ENCODE measurements at places on chromosomes 12 and 14. TPM values are rescaled to one million over a fixed set of nuclear protein-coding genes. Genes with fewer than 3 reads are reported as not detected.

DNA sequence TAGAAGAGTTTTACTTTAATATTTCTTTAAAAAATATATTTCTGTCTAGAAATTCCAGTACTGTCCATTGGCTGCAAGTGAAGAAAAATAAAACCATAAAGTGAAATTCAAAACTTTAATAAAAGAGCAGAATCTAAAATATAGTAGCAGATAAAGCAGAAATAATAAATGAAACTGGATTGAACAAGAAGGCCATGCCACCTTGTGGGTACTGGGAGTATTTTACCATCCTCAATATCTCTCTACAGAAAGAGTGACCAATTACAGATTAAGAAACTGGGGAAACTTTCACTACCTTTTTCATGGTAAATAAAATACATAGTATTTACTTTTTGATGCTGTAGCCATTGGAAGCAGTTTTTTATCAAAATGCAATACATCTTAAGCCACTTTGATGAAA lies 220.5 kb downstream of the BCAT1 start:
- no peak for DNase-seq
- no peak overlapping the region for H3K4me3 ChIP-seq
- H3K27ac ChIP-seq = no peak overlapping the region
- H3K27me3 ChIP-seq = no peaks in the 10 kb centered on the region
- no peaks in the 10 kb centered on the region for H3K4me1 ChIP-seq

DNA sequence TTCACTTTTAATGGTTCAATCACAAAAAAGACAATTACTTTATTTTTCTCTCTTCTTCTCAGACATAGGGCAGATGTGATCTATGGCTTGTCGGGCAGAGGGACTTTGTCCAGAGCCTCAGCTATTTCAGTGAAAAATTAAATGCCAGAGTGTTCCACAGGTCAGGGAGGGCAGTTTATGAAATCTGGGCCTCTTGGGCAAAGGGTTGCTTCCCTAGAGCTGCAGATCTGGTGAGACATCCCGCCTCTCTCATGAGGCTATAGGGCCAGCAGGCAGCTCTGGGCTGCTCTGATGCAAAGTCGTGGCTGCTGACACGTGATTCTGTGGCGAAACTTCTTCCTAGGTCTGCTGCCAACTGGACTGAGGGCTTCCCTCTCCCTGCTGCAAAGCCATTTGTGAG lies 6.0 kb downstream of the CLMN start:
- no peak overlapping the region for H3K27ac ChIP-seq
- H3K27me3 ChIP-seq = no peaks in the 10 kb centered on the region
- peaks cover 12% of the 10 kb centered on the region for H3K4me1 ChIP-seq
- H3K36me3 ChIP-seq = no peaks in the 10 kb centered on the region

DNA sequence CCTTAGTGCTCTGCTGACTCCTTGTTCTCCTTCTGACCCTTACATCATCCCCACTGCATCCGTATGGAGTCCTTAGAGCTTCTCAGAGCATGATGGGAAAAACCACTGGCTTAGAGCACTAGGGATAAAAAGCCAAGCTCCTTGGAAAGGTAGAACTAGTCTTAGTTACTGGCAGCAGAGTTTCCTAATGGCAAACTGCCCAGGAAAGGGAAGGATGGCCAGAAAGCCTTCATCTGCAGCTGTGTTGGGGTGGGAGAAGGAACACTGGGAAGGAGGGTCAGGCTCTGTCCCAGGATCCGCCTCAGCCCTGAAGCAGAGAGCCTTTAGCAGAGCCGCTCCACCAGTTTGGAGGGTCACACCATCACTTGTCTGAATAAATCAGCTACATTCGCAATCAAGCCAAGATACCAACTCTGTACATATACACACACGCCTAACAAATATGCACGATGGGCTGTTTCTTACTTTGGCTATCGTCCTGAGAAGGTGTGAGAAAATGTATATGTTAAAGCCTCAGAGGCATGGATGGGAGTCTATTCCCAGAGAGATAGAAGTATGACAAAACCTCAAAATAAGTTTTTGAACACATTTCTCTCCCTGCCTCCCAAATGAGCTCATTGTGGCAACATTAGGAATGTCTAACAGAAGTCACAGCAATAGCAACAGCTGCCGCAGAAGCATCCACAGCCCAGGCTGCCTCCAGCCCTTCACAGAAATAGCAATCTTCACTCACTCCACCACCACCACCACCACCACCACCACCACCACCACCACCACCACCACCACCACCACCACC lies 18.6 kb upstream of the GALNT8 start:
- H3K4me1 ChIP-seq = no peaks in the 10 kb centered on the region
- no peak for DNase-seq
- H3K4me3 ChIP-seq = no peak overlapping the region
- no peak overlapping the region for H3K27ac ChIP-seq
- H3K27me3 ChIP-seq = peaks cover under 1% of the 10 kb centered on the region

- H3K27ac ChIP-seq = no peak overlapping the region
- no peaks in the 10 kb centered on the region for H3K27me3 ChIP-seq
- no peaks in the 10 kb centered on the region for H3K36me3 ChIP-seq
- no peaks in the 10 kb centered on the region for H3K4me1 ChIP-seq
Observed at GRCh38 chr12:85367936-85368335, 87.9 kb downstream of the ALX1 start.

Gene LMO3
- total RNA-seq = not detected

Gene GPRC5A
- 2.8 TPM for total RNA-seq

Measured in SJSA1 (cell line).